Stimulated activated CD8-positive, alpha-beta memory T cell treated with anti-CD3 and anti-CD28 coated beads, Interleukin-2, amount 100 ng/mL, for 48 hours (primary cell): ENCODE measurements at places on chromosomes 12 and 14.

- DNase-seq, result no peak
Measured at GRCh38 chr12:50452795-50453194, 52.0 kb upstream of the DIP2B start.

DNA sequence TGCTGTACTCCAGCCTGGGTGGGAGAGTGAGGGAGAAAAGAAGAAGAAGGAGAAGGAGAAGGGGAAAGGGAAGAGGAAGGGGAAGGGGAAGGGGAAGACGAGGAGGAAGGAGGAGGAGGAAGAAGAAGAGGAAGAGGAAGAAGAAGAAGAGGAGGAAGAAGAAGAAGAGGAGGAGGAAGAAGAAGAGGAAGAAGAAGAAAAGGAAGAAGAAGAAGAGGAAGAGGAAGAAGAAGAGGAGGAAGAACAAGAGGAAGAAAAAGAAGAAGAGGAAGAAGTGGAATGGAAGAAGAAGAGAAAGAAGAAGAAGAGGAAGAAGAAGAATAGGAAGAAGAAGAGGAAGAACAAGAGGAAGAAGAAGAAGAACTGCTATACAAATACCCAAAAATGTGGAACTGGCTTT, 507.4 kb upstream of the TMPO start:
- DNase-seq, result no peak

DNA sequence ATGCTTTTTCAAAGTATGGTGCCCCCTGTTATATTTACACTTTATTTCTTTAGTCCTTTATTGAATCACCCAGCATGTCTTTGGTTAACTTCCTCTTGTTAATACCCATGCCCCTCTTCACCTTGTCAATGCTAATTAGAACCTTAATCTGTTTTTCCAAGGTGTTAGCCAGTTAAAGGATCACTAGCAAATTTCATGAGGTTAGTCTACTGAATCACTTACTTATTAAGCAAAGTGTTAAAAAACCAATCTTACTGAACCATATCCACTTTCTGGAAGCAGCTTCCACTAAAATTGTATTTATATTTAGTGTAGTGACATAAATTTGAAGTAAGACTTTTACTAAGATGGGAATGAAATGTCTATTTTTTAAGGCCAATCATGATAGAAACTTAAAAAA, 27.9 kb downstream of the TAOK3 start:
- no peak for DNase-seq

GRCh38 chr12:92854344-92854743, 74.8 kb downstream of the EEA1 start:
- no peak for DNase-seq

GRCh38 chr14:42554091-42554490, 947.4 kb downstream of the LRFN5 start:
- DNase-seq, result no peak

DNA sequence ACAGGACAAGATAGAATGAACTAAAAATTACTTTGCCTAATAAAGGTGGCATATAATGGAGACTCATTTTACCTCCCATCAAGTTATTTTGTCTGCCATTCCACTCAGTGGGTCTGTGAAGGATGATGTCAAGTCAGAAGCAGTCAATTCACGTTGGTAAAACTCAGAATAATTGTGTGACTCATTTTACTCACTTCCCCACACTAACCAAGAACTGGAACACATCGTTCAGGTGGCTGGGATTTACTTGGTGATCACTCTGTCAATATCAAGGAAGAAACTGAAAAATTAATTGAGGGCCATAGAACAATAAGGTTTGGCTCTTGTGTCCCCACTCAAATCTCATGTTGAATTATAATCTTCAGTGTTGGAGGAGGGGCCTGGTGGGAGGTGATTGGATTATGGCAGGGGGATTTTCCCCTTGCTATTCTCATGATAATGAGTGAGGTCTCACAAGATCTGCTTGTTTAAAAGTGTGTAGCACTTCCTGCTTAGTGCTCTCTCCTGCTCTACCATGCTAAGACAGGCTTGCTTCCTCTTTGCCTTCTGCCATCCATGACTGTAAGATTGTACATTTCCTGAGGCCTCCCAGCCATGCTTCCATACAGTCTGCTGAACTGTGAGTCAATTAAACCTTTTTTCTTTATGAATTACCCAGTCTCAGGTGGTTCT, 35.7 kb upstream of the GTF2A1 start:
- no peak for DNase-seq

DNA sequence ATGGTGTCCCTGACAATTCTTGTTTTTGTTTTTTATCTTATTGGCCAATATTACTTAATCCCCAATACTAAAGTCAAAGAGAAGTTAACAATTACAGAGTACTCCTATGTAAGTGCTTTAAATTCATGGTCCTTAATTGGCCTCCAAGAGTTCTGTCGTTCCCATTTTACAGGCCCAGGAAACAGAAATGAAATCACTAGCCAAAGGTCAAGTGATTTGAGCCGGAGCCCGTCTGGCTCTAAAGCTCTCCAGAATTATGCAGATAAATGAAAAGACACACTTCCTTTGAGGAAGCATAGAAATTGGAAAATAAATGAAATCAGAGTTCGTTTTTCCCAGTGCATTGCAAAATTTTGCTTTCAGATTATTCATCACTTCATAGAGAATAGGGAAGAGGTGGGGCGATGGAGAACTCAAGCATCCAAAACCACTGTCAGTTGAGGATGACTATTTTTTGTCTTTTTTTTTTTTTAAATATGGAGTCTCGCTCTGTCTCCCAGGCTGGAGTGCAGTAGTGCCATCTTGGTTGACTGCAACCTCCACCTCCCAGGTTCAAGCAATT, 78.5 kb downstream of the MAP1LC3B2 start:
- DNase-seq, result no peak

- no peak for DNase-seq
Measured at GRCh38 chr14:27392153-27392552, 794.3 kb upstream of the NOVA1 start.

GRCh38 chr12:25332143-25332542, 81.4 kb upstream of the KRAS start:
- no peak for DNase-seq

DNA sequence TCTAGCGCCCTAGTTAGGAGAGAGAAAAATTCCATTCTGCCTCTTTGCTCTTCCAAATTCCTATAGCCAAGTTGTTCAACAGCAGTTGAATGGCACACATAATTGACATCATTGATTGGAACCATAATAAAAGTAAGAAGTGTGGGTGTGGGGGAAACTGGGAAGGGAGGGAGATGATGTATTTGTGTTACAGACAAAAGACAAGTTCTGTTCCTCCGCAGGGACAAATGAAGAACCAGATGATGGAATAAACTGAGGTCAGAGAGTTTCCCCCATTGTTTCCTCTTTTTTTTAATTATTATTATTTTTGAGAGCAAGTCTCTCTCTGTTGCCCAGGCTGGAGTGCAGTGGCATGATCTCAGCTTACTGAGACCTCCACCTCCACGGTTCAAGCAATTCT, 34.9 kb downstream of the GDF11 start:
- DNase-seq, result no peak

DNA sequence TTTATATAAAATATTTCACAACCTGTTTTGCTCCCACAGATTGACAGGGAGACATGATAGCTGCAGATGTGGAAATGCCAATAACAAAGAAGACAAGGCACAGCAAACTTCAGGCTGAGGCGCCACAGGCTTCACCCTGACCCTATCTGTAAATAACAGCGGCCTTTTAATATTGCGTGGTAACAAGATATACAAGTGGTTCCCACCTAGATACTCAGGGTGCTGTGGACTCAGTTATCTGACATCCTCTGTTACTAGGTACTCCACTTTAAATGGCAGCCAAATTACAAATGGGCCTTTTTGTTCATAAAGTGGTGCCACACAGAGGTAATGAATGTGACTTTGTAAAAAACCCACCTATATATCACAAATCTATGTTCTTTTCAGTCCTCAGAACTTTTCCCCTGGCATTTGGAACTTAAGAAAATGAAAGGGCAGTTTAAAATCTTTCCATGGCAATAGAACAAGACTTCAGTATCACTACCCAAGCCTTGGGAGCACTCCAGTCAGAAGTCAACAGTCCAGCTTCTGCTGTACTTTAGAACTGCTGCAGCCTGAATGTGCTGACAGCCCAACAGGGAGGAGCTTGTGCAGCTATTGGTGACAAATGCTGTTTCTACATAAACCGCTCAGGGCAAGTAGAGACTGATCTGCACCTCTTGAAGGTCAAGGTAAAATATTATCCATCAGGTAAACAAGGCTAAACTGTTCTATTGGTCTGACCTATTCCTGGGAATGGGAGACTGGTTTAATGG, 86.2 kb upstream of the DCD start:
- no peak for DNase-seq

GRCh38 chr14:50380455-50380854, 16.2 kb downstream of the CDKL1 start:
- DNase-seq, result no peak

GRCh38 chr12:129901254-129901653, 2.6 kb downstream of the TMEM132D start:
- DNase-seq, result no peak

GRCh38 chr14:105223260-105223659, 25.1 kb upstream of the BTBD6 start:
- DNase-seq, result no peak

DNA sequence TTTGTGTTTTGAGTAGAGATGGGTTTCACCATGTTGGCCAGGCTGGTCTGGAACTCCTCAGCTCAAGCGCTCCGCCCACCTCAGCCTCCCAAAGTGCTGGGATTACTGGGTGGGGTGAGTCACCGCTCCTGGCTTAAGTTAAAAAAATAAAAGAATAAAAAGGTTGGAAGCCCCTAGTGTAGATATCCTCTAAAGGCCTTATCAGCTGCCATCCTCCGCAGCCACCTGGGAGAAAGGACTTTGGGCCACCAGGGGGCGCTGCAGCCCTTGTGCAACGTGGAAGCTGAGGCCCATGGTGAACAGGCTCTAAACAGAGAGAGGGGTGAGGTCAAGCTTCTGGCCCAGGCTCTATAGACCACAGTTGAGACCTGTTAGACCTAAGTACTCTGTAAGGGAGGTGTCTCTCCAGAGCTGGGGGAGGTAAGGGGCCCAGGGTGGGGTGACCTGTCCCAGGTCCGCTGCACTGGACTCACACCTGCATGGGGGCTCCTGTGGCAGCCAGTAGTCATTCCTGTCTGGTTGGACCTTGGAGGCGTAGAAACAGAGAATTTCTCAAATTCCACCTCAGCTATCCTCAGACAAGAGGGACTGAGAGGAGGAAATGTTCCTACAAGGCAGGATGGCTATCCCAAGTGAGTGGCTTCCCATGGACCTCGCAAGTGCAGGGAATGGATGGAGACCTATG, 14.0 kb upstream of the RACGAP1 start:
- DNase-seq, result peak; percentile 87

DNA sequence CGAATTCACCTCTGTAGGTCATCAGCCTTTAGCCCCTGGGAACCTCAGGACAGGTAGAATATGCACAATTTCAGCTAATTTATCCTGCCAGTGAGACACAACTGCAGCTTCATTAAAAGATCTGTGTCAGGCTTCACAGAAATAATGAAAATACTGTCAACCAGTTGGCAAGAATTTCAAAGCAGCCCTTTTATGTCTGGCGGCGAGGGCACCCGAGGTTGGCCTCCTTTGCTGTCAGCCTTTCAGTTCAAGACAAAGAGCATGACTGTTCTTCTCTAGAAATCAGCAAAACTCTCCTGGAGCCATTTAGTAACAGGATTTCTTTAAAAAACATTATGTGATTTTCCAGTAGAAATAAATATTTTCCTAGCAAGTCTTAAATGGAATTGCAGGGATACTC, 75.9 kb downstream of the BBS10 start:
- no peak for DNase-seq

GRCh38 chr14:89042021-89042420, 217.6 kb downstream of the TTC8 start:
- DNase-seq, result no peak

DNA sequence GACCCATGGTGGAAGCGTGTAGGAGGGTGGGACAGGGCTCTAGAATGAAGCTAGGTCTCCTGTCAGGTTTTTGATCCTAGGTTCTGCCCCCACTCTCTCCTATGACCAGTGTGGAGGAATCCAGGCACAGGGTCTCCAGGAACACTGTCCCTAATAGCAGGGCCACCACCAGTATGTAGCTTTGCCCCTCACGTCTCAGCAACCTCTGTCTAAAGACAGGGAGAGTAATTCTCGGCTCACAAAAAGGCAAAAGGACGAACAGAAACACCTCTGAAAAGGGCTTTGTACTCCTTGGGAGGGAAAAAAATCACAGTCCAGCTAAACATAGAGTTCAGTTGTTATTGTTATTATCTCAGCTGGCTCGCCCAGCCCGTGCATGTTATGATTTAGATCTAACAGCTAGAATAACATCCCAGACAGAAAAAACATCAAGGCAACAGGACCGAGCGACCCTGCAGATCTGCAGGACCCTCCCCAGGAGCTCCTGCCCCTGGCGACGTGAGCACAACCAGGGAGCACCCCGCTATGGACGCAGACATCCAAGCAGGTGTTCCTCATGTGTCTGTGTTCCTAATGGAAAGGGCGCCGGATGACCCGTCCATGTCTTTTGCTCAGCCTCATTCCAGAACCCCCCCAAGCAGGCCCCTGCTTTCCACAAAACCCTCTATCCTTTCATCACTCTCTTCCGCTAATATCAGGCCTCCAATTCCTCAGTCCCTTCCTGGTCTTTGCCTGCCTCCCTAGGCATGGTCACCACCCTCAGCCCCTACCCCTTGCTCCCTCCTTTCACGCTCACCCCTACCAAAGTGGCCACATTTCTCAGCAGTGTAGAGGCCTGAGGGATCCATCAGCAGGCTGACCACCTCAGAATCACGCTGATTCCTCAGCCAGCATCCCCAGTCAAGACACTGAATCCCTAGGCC, 14.2 kb upstream of the SLC6A12 start:
- DNase-seq, result no peak

- no peak for DNase-seq
Measured at GRCh38 chr12:89593233-89593632, 67.4 kb upstream of the POC1B start.

DNA sequence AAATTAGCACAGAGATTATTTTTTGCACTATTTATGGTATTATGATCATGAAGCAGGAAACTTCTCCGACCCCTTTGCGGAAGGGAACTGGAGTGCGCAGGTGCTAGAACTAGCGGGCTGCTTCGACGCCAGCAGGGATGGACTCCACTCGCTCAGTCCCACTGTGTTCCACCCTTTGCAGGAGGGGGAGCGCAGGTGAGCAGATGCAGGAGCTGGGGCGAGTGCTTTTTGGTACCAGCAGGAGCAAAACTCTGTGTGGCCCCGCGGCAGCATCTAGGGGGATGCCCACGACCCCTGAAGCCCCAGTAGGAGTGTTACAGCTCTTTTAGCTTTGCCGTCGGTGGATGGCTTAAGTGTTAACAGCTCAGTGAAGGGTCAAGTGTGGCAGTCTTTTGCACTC, 113.9 kb downstream of the TMEM132D start:
- no peak for DNase-seq
